NCI-H446 treated with DMSO at 0.1 percent for 48 hours (cell line): ENCODE measurements at places on chromosomes 6 and 20.
A peak's percentile ranks its signal among the peaks of the same experiment; 100 is the strongest.

GRCh38 chr6:93418033-93418407 is 1.3 kb downstream of the EPHA7 start:
- no peak for DNase-seq

GRCh38 chr6:1713016-1713600 is 103.4 kb downstream of the FOXC1 start:
- peak; percentile 28 for DNase-seq

- DNase-seq, result no peak
Measured at GRCh38 chr6:12621754-12622153, 94.8 kb upstream of the PHACTR1 start.

- no peak for DNase-seq
Measured at GRCh38 chr6:135260612-135261011, 79.5 kb downstream of the MYB start.

GRCh38 chr20:46298374-46298773 is 9.9 kb downstream of the CDH22 start:
- DNase-seq, result no peak

- no peak for DNase-seq
Measured at GRCh38 chr6:34555007-34555322, 1.2 kb downstream of the SPDEF start.

DNA sequence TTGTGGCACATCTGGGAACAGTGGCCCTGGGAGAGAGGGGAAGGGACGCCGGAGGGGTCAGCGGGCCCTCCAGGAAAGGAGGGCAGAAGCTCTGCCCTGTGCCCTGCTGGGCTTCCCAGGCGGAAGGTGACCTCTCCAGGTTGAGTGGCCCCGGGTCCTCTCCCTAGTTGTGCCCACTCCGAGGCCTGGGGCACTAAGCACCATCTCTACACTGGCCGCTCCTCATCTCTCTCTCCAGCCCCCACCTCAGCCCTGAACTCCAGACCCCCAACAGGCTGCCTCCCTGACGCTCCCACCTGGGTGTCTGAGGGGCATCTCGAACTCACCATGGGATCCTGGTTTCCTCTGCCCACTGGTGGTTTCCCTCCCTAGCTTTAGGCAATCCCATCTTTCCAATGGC is 18.1 kb downstream of the KCNG1 start:
- DNase-seq, result no peak
